ENCODE measurements at places on chromosomes 12 and 14.
A peak's percentile ranks its signal among the peaks of the same experiment; 100 is the strongest.

DNA sequence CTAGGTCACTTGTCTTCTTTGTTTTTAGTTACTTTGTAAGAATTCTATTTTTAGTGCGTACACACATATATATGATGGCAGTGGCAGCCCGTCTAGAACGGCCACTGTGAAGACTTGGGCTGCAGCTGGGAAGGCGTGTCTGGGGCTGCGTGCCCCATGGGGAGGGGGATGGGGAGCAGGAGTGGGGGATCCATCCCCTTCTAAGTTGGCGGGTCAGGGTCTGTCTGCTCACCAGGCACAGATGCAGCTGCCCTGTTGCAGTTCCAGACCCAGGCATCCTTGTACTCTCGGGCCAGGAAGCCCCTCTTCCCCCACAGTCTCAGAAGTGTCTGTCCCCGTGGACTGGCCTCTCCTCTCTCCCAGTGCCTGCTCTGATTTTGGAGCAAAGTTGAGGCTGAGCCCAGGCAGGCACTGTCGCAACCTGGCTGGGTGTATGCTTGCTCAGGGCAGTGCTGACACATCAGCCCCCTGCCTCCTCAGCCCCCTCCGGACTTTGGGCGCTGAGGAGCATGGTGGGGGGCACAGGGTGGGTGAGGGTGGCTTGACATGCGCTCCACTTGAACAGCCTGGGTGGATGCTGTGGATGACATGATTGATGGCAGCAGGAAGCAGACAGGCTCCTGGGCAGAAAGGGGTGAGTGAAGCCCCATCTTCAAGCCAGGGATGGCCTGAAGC is 271.2 kb upstream of the NAV3 start:
- DNase-seq: no peak

- no peak for DNase-seq
These were observed 176.7 kb downstream of the CALM1 start for GRCh38 chr14:90573385-90574105.

DNA sequence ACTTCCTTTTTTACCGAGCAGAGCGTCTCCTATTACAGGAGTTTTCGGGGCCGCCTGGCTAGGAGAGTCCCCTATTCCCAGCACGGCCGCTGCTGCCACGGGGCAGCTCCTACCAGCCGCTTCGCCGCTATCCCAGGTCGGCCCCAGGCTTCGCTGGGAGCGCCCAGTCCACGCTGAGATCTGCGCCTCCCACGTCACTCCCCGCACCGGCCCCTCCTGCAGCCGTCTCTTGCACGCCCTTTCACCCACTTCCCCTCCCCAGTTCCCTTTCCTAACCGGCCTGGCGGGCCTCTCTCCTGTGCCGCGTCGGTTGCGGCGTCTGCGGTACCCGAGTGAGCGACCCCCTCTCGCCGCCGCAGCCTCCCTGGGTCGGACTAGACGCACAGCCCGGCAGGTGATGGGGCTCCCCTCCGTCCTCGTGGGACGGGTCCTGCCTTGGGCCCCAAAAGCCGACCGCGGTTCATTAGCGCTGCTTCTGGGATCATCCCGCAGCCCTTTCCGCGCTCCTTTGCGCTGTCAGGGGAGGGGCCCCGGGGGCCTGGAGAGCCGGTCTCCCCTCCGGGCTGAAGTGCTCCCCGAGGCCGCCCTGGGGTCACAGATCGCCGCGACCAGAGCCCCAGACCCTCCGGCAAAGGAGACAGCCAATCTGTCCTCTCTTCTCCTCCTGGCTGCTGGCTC is 1318.4 kb downstream of the TMEM121 start:
- peak; percentile 63 for DNase-seq

- no peak for DNase-seq
These were observed 15.1 kb downstream of the FRMD6 start for GRCh38 chr14:51666826-51667225.

- no peak for DNase-seq
These were observed 13.6 kb downstream of the PAPLN start for GRCh38 chr14:73250781-73251500.

DNA sequence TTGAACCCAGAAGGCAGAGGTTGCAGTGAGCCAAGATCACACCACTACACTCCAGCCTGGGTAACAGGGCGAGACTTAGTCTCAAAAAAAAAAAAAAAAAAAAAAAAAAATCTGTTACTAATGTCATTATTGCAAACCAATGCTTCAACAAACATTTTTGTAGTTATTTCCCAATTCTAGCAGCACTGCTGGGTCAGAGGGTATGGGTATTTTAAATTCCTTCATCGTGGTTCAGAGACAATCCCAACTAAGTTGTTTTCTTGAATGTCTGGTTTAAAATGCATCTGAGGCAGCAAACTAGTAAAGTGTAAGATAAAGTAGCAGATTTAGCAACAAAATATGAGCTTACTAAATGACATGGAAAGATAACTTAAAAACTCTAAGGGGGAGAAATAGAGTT is 65.6 kb downstream of the FERMT2 start:
- DNase-seq: no peak

DNA sequence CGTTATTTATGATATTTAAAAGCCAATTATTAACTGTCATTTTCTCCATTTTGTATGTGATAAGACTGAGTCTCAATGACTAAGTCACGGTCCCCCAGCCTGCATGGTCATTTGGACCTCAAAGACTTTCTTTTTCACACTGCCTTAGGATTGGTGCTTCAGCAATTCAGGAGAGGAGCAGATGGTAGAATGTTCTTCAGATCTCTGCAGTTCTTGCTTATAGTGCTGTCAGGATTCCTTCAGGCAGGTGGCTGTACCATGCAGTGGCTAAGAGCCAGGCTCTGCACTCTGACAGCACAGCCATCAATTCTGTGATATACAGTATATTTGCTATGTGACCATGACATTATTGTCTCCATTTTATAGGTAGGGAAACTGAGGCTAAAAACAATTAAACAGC is 18.7 kb downstream of the SSPN start:
- no peak for DNase-seq

GRCh38 chr14:43894534-43894933 is 612.5 kb downstream of the FSCB start:
- DNase-seq: no peak

- DNase-seq: no peak
These were observed 24.9 kb upstream of the BCDIN3D start for GRCh38 chr12:49867570-49868341.

GRCh38 chr14:69090187-69090789 is 62.6 kb downstream of the DCAF5 start:
- DNase-seq: no peak

DNA sequence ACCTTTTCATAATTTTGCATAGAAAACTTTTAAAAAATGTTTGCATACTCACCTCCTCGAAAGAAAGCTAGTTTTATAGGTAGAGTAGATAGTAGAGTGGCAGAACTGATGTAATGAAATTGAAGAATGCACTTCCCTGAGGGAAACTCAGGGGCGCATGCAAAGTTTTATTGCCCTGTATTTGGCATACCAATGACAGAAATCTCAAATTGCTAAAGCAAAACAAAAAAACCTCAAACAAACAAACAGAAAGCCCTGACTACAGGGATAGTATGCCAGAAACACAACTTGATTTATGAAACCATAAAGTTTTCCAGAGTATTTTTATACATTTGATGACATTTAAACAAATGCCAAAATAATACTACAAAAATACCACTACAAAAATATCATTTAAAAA is 1.8 kb downstream of the RASSF9 start:
- DNase-seq: no peak

GRCh38 chr12:62261876-62262517 is 1.8 kb downstream of the USP15 start:
- DNase-seq: no peak

DNA sequence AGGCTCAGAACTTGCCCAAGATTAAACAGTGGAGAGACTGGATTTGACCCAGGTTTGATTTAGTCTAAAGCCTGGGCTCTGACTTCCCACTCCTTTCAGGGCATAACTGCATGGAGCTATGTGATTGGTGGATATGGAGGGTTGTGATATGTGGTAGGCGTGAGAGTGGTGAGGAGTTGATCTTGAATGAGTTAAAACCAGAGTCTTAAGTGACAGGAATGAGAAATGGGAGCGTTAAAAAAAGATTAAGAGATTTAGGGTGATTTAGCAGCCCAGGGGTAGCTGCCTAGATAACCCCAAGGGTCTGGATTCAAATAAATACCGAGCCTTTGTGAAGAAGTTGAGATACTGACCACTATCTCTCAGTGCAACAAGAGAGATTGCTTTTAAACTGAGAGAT is 8.4 kb downstream of the SYNDIG1L start:
- no peak for DNase-seq

GRCh38 chr14:69812711-69813110 is 15.7 kb upstream of the SLC10A1 start:
- DNase-seq: no peak

GRCh38 chr12:16344269-16344668 is 3.2 kb upstream of the MGST1 start:
- DNase-seq: no peak

Measured in GM20000 (cell line).